ENCODE measurements at places on chromosomes 7 and 10.

GRCh38 chr7:134900166-134900982, 85.9 kb upstream of the AGBL3 start:
- no peak for DNase-seq

DNA sequence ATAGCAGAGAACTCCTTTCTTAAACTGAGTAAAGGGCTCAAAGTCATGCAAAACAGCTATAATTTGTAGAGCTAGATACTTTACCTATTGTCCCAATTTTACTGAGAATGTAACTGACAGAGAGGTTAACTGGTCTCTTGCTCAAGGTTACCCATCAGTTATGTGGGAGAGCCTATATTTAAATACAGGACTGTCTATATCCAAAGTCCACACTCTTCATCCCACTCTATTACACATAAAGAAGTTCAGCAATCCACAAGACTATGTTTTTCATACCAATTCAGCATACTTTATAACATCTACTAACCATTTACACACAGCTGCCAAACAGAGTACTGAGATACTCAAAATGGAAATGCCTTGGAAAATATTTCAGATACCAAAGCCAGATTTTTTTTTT, 100.2 kb downstream of the MICU1 start:
- no peak for DNase-seq

- no peak for DNase-seq
These were observed 20.6 kb upstream of the ERCC6 start for GRCh38 chr10:49559476-49559875.

DNA sequence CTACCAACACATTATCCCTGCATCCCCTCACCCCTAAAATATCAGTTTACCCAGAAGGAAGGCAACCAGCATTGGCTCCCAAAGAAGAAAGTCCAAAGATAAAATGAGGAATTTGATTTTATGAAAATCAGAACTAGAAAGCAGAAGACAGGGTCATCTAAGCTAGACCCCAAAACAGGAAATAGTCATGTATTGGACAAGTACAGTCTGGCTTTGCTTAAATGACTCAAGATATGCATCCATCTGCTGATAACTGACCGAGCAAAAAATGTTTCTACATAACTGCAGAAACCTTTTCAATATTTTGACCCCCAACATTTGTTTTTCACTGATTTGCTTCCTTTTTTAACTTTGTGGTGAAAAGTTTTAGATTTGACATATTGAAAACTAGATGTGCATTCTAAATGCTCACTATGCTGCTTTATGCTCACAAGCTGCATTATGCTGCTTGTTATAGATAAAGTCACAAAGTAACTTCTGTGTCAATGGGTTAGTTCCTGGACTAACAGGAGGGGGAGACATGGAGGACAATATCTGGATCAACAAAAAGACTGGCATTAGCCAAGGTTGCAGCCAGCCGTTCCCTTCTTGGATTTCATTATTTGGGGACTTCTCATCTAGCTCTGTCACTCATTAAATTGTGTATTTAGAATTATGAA, 227.0 kb downstream of the INHBA start:
- no peak for DNase-seq

DNA sequence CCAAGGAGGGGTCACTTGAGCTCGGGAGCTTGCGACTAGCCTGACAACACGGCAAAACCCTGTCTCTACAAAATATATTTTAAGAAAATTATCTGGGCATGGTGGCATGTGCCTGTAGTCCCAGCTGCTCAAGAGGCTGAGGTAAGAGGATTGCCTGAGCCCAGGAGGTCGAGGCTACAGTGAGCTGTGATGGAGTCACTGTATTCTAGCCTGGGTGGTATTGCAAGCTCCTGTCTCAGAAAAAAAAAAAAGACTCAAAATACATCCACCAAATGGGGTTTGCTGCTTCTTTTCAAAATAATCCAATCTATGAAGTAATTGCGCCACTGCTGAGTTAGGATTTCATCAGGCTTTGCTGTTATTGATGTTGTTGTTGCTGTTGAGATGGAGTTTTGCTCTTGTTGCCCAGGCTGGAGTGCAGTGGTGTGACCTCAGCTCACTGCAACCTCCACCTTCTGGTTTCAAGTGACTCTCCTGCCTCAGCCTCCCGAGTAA, 11.1 kb upstream of the VIM start:
- DNase-seq: no peak

- DNase-seq: no peak
These were observed 29.3 kb upstream of the NCAPG2 start for GRCh38 chr7:158733775-158734494.

DNA sequence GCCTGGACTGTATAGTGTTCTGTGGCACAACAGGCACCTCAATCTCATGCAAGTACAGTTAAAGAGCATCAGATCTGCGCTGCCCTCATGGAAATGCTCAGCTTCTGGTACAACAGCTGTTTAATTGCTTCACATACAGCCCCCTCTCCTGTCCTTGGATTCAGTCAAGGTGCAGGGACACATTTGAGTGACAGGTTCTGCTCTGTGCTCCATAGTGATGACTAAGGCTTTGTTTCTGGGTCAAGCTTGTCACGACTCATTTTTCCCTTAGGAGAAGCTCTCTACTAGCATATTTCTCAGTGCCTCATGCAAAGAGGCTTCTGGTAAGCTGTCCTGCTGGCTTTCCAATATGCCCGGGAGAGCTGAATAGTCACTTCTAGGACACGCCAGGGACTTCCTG, 26.8 kb upstream of the MYO3A start:
- no peak for DNase-seq

GRCh38 chr10:76769582-76769981, 868.0 kb downstream of the KCNMA1 start:
- no peak for DNase-seq

- no peak for DNase-seq
These were observed 638.9 kb upstream of the FZD8 start for GRCh38 chr10:36280890-36281499.

DNA sequence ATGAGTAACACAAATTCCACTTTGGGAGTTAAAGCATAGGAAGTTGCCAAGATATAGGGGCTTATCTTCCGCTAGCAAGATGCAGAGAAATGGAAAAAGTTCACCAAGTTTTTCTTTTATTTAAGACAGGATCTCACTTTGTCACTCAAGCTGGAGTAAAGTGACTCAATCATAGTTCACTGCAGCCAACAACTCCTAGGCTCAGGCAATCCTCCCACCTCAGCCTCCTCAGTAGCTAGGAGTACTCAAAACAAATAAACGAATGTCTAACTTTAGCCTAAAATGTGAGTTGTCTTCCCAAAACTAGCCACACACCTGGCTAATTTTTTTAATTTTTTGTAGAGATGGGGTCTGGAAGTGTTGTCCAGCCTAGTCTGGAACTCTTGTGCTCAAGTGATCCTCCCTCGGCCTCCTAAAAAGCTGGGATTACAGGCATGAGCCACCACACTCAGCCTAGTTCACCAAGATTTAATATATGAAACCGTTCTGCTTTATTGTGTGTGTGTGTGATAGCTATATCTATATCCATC, 9.9 kb downstream of the VIM start:
- no peak for DNase-seq

DNA sequence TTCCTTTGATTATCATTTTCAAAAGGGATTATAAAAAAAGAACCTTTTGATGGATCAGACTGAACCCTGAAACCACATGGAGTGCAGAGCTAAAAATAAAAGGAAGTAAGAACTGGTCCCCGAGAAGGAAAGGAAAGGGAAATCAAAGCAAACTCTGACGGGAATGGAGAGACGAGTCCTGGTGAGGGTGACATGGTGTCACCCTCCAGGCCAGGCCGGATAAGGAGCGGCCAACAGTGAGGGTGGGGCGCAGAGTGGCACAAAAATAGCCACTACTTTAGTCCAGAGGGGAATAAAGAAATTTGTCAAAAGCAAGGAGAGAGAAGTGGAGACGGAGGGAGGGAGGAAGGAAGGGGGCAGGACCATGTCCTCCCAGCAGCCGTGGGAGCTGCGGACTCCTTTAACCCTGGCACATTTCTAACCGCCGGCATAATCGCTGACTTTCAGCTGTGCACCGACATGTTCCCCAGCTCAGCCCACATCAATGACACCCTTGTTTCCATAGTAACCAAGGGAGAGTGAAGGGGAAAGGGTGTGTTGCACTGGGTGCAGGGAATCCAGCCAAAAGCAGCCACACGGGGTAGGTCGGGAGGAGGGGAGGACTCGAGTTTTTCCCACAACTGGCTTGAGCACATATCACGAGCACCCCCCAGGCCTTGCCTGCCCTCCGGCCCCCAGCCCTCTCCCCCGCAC, 29.7 kb downstream of the TRIM8 start:
- DNase-seq: peak; percentile 73

DNA sequence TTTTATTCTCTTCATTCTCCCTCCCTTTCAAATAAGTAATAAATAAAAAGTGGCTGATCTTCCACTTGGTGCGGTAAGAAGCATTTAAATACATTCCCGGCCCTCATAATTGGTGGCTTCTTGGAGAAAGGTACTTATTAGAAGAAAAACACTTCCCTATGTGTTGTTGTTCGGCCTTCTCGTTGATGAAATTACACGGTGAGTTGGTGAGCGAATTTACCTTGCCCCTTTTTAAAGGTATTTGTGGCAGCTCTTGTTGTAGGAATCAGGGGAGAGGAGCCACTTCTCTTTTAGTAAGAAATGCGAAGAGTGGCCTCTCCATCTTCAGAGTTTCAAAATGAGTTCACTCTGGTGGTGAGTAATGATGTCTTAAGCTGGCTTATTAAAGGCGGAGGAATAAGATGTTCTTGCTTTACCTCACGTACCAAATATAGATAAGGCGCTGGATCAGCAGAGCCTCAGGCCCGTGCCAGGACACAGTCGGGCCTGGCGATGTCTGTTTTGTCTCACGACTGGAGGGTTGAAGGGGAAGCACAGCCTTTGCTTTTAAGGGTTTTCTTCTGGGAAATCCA, 135.9 kb downstream of the CUX1 start:
- peak; percentile 32 for DNase-seq

- no peak for DNase-seq
These were observed 84.6 kb downstream of the ICA1 start for GRCh38 chr7:8177109-8177933.

- DNase-seq: no peak
These were observed 189.6 kb downstream of the DNAJC1 start for GRCh38 chr10:21813946-21814345.

- DNase-seq: no peak
These were observed 38.1 kb downstream of the MICALL2 start for GRCh38 chr7:1421020-1421790.

DNA sequence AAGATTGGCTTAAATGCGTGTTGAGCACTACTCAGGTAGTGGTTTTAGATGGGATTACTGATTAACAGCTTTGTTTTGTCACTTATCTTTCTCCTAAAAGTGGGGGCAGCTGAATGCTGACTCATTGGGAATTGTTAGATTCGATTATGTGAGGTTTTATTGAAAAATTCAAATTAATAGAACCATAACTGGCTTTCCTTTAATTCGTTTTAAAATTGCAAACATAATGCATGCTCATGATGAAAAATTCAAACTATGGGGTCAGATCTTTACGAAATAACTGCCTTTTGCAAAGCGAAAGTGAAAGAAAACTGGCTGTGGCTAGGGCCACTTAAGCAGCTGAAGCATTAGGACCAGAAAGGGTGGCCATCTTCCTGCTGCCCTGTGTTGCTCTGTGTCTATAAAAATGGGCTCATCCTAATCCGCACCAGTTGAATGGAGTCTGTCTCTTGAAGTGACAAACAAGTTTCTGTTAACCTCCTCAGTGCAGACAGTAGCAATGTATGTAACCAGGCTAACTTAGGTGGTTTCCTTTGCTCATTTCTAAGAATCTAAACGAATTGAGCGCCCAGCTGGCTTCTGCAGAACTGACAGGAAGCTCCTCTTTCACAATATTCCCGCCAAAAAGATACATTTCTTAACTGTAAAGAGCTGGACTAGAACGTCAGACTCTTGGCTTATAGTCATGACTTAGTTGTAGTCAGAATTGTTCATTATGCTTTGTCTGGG, 27.8 kb downstream of the DENND10 start:
- DNase-seq: no peak

DNA sequence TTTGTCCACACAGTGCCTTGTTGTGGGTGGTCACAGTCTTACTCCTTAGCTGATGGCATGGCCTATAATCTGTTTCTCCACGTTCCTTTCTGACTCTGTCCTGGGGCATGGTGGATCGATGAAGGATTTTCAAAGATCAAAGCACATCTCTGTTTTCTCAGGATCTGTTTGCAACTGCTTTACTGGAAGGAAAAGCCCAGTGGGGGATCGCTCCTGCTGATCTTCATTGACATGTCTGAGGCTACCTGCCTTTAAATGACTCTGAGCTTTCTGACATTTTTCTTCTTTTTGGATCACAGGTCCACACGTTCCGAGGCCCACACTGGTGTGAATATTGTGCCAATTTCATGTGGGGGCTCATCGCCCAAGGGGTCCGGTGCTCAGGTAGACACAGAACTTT, 68.0 kb upstream of the PRR15 start:
- no peak for DNase-seq

GRCh38 chr10:43234471-43235041, 32.3 kb downstream of the RASGEF1A start:
- DNase-seq: no peak

GRCh38 chr7:45173596-45174327, 16.2 kb downstream of the RAMP3 start:
- no peak for DNase-seq

DNA sequence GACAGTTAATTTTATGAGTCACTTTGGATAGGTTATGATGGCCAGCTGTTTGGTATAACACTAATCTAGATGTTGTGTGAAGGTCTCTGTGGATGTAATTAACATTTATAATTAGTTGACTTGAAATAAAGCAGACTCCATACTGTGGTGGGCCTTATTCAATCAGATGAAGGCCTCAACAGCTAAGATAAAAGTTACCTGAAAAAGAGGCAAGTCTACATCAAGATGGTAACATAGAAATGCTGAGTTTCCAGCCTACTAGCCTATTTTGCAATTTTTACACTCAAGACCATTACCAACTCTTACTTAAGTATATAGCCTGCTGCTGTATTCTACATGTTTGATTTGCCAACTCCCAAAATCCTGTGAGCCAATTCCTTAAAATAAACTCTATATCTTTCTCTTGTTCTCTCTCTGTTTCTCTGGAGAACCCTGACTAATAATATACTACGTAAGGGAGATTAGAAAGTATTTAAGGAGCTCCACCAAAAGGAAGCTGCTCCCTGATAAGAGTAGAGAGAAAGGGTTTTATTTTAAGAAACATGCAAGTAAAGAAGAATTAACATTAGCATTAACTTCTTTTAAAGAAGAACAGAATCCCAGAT, 42.7 kb downstream of the ZNF438 start:
- no peak for DNase-seq

- peak; percentile 48 for DNase-seq
These were observed 713 bp downstream of the LOXL4 start for GRCh38 chr10:98267069-98267893.

GRCh38 chr7:130400120-130400572, 19.9 kb downstream of the CPA1 start:
- DNase-seq: peak; percentile 78

GRCh38 chr10:88179831-88180230, 316.4 kb downstream of the PTEN start:
- DNase-seq: no peak
